H1 (cell line): ENCODE measurements at places on chromosomes 16 and 17. TPM values are rescaled to one million over a fixed set of nuclear protein-coding genes. Genes with fewer than 3 reads are reported as not detected.

DNA sequence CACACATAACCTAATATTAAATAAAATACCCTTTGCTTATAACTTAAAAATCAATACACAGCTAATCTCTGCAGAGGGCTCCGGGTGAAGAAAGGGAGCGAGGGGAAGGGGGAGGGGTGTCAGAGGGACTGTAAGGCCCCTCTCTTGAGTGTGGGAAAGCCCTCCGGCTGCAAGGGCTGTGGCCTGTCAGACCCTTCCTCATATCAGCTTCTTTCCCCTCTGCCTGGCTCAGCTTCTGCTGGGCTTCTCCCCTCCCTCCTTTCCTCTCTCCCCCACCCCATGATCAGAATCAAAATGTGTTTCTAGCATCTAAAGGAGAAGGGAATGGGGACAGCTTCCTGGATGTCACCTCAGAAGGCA, 4.6 kb upstream of the SCRN2 start:
- no peak for DNase-seq
- no peaks in the 10 kb centered on the region for H3K36me3 ChIP-seq
- H3K27ac ChIP-seq = no peak overlapping the region

DNA sequence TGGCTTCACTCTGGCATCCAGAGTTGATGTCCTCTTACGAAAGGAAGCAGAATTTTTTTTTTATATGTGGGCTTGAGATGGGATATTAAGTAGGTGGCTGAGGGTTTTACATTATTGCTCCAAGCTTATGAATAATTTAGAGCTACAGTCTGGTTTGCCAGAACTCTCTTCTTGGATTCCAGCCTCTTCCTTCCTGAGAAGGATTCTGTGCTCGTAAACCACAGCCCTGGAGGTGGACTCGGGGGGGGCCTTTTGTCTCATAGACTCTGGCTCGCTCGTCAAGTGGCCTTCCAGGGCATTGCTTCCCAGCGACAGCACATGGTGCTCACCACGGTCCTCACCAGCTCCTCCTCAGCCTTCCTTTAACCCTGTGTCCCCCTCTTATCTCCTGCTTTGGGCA, 43.2 kb downstream of the TMEM11 start:
- H3K27me3 ChIP-seq = no peaks in the 10 kb centered on the region
- no peak overlapping the region for H3K4me3 ChIP-seq
- no peaks in the 10 kb centered on the region for H3K4me1 ChIP-seq
- H3K36me3 ChIP-seq = no peaks in the 10 kb centered on the region
- no peak for DNase-seq
- H3K27ac ChIP-seq = no peak overlapping the region

- DNase-seq = peak; percentile 81
- no peaks in the 10 kb centered on the region for H3K36me3 ChIP-seq
- H3K27ac ChIP-seq = no peak overlapping the region
- no peak overlapping the region for H3K4me3 ChIP-seq
- no peaks in the 10 kb centered on the region for H3K27me3 ChIP-seq
Observed at GRCh38 chr16:5056352-5056751, 9.4 kb downstream of the C16orf89 start.

- no peaks in the 10 kb centered on the region; the same call in 1 of the 2 replicates for H3K4me1 ChIP-seq
- no peak for DNase-seq
- no peaks in the 10 kb centered on the region for H3K27me3 ChIP-seq
- no peak overlapping the region for H3K27ac ChIP-seq
Observed at GRCh38 chr16:4675864-4676786, 17.2 kb upstream of the NUDT16L1 start.

DNA sequence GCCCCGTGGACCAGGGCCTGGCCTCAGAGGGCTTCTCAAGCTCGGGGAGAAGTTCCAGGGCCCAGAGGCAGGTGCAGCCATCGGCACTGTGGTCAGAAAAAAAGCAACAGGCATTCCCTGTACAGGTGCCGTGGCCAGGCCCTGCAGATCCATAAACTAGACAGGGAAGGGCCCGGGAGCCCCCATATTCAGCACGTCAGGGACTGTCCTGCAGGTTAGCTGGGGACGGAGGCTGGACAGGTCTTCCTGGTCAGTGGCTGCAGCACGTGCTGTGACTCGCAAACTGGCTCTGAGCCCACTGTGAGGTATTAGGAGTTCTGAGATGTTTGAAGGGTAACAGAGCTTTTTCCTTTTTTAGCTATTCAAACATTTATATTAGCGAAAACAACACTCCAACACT, 15.0 kb upstream of the C16orf95 start:
- no peaks in the 10 kb centered on the region for H3K4me1 ChIP-seq
- H3K27me3 ChIP-seq = no peaks in the 10 kb centered on the region
- no peak overlapping the region; the same call in 1 of the 2 replicates for H3K27ac ChIP-seq
- H3K4me3 ChIP-seq = no peak overlapping the region
- DNase-seq = no peak
- peaks cover 14% of the 10 kb centered on the region; the same call in 1 of the 2 replicates for H3K36me3 ChIP-seq

DNA sequence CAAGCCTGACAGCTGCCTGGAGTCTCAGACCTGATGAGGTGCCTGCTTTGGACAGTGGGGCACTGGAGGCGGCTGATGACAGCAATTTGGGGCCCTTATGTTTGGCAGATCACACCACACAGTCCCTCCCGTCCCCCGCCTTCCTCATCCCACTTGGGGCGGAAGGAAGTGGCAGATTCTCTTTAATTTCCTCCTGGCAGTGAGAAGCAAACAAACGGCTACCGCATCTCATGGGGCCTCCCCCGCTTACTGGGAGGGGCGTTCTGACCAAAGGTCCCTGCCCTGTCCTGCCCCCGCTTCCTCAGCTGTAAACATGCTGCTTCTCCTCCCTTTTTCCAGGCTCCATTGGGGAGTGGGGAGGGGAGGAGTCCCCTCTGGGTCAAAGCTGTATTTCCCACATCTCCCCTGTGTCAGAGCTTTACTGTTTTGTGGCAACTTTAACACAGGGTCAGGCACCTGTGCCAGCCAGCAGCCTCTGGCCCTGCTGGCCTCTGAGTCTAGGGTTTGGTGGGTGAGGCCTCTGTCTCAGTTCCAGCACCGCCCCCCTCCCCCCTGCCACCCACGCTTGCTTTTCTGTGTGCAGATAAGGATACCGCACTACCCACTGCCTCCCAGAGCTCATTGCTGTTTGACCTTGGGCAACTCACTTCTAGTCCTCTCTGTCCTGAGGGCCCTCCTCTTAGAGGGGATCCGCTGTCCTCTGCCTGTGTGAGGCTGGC, 5.4 kb upstream of the NFATC3 start:
- H3K4me3 ChIP-seq = no peak overlapping the region
- H3K36me3 ChIP-seq = peaks cover 9% of the 10 kb centered on the region; the same call in 1 of the 2 replicates
- DNase-seq = no peak
- H3K27ac ChIP-seq = no peak overlapping the region

DNA sequence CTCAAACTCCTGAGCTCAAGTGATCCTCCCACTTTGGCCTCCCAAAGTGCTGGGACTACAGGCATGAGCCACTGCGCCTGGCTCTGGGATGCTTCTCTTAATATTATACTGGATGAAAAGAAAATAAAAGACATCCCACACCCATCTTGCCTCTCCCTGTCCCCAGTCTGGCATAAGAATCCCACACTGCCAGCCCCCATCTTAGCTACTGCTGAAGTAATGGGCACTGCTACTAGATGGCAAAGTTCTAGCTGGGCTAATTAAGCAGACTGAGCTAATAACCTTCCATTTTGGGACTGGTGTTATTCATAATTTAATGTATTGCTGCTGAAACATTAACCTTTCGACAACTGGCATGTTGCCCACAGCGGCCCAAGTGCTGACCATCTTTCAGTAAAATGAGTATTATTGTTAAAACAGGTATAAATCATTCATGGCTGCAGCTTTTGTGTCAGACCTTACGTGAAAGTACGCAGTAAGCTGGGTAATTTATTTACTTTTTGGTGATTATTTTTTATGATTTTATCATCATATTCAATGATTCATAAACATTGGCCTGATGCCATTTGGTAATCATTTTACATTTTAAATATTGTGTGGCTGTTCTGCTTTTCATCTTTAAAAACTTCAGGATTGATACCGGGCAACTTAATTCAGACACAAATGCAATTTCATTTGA, 47.4 kb upstream of the ZFHX3 start:
- H3K4me3 ChIP-seq = no peak overlapping the region
- H3K27me3 ChIP-seq = no peaks in the 10 kb centered on the region
- H3K4me1 ChIP-seq = no peaks in the 10 kb centered on the region
- no peaks in the 10 kb centered on the region for H3K36me3 ChIP-seq
- DNase-seq = no peak

DNA sequence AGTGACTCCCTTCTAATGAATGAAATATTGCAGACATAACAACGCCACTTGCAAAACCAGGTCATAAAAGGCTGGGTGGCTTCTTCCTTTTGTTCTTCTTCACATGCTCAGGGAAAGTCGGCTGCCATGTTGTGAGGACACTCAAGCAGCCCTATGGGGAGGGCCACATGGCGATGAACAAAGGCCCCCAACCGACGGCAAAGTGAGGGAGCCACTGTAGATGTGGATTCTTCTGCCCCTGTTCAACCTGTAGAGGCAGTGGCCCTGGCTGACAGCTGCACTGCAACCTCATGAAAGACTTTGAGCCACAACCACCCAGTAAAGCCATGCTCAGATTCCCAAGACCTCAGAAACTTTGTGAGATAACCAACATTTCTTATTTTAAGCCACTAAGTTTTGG, 203.5 kb upstream of the TNRC6C start:
- no peaks in the 10 kb centered on the region for H3K27me3 ChIP-seq
- peaks cover 3% of the 10 kb centered on the region for H3K4me1 ChIP-seq
- no peaks in the 10 kb centered on the region for H3K36me3 ChIP-seq
- H3K27ac ChIP-seq = no peak overlapping the region
- DNase-seq = no peak

DNA sequence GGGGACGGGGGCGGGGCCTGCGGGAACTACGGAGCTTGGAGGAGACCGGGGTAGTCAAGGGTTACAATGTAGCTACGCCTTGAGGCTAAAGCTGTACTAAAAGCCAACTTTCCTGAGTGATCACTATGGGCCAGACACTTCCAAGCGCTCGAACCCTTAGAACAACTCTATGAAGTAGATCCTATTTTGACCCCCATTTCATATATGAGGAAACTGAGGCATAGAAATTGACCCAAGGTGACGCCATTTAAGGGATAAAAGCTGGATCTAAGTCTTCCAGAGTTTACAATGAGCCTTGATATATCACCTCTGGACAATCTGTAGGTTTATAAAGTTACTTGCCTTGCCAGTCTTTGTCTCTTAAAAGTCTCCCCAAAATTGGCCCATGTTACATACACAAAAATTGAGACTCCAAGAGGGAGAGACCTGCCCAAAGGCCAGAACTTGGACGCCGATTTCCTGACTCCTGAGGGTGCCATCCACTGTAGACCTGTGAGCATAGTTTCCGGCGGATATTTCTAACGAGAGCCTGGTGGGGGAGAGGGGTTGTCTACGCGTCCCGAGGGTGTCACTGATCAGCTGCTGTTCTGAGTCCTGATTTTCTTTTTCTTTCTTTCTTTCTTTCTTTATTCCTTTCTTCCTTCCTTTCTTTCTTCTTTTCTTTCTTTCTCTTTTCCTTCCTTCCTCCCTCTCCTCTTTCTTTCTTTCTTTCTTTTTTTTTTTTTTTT, 555 bp upstream of the NCBP3 start:
- no peaks in the 10 kb centered on the region for H3K4me1 ChIP-seq
- no peaks in the 10 kb centered on the region for H3K27me3 ChIP-seq
- H3K27ac ChIP-seq = no peak overlapping the region

DNA sequence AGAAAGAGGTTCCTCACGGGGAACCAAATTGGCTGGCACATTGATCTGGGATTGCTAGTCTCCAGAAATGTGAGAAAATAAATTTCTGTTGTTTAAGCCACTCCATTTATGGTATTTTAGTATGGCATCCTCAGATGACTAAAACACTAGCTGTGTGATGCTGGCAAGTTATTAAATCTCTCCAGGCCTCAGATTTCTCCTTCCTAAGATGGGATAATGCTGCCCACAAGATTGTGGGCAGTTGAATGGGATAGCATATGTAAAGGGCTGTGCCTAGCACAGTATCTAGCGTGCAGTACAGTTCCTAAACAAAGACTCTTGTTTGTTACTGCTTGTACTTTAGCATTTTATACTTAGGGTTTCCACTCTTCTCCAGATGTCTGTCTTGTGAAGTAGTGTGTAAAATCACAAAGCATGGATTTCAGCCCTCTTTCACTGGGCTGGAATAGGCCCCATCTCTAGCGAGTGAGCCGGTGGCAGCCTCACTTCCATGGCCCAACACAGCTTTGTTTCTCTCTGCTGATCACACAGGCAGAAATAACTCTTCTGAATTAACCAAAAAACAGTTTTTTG, 38.2 kb upstream of the PHAF1 start:
- H3K4me1 ChIP-seq = no peaks in the 10 kb centered on the region
- peaks cover 5% of the 10 kb centered on the region; the same call in 1 of the 2 replicates for H3K36me3 ChIP-seq
- H3K27ac ChIP-seq = no peak overlapping the region
- H3K27me3 ChIP-seq = no peaks in the 10 kb centered on the region
- DNase-seq = no peak

- no peaks in the 10 kb centered on the region for H3K27me3 ChIP-seq
- no peak overlapping the region for H3K27ac ChIP-seq
- DNase-seq = no peak
- no peaks in the 10 kb centered on the region; the same call in 1 of the 2 replicates for H3K4me1 ChIP-seq
- H3K36me3 ChIP-seq = no peaks in the 10 kb centered on the region
- no peak overlapping the region for H3K4me3 ChIP-seq
Observed at GRCh38 chr16:6629110-6629509, 703.5 kb upstream of the RBFOX1 start.

DNA sequence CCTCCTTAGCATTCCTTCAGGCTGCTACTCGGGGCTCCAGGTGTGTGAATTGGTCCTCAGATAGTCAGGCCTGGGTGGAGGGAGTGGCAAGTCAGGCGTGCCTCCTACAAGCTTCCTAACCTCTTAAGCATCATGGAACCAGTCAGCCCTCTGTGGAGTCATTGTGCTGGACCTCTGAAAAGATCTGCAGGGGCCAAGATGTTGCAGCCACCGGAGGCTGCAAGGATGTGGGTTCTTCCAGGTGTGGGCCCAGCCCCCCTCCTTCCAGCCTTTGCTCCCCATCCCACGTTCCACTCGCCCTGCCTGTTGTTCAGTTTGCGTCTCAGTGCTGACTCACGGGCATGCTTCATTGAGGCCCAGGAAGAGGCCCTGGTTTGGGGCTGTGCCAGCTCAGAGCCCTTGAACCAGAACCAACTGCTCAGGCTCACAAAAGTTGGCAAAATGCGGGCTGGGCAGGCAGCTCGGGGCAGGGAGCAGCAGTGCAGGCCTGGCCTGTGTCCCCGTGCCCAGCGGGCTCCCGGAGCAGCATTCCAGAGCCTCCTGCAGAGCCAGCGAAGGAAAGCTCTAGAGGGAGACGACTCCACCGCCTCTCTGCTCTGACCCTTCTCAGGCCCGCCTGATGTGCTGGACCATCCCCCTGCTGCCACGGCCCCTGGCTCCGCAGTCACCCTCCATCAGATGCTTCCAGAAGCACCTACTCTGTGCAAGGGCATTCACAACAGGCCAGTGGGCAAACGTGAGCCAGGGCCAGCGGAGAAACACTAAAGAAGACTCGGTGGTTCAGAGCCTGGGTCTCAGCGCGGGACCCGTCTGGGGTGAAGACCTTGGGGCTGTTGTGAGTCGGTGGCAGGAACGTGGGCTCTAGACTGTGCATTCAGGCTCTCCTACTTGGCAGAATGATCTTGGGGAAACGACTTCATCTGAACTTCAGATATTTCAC, 7.5 kb downstream of the LDHD start:
- no peak for DNase-seq
- peaks cover 13% of the 10 kb centered on the region; the same call in 1 of the 2 replicates for H3K36me3 ChIP-seq
- H3K27me3 ChIP-seq = no peaks in the 10 kb centered on the region
- H3K27ac ChIP-seq = no peak overlapping the region
- H3K4me1 ChIP-seq = peaks cover 46% of the 10 kb centered on the region

Gene SOX15
- 26.8 and 39.8 TPM in 2 replicates for polyA plus RNA-seq

Gene SLC16A5
- 34.7 and 54.8 TPM in 2 replicates for polyA plus RNA-seq

Gene IRF8
- polyA plus RNA-seq = 0.35 and 0.72 TPM in 2 replicates

Gene MEIOB
- 0.60 and 0.63 TPM in 2 replicates for polyA plus RNA-seq

Gene WFDC1
- 0.52 and 0.70 TPM in 2 replicates for polyA plus RNA-seq

Gene ZG16B
- 0.11 TPM in 1 of 2 replicates, not detected in the other for polyA plus RNA-seq

Gene PEMT
- 118 and 128 TPM in 2 replicates for polyA plus RNA-seq
